ENCODE measurements at places on chromosomes 2 and 18.

GRCh38 chr18:26908906-26909305, 43.4 kb upstream of the AQP4 start:
- DNase-seq = no peak

- peak; percentile 41 for DNase-seq
Observed at GRCh38 chr18:76351961-76352581, 143.0 kb downstream of the ZNF516 start.

DNA sequence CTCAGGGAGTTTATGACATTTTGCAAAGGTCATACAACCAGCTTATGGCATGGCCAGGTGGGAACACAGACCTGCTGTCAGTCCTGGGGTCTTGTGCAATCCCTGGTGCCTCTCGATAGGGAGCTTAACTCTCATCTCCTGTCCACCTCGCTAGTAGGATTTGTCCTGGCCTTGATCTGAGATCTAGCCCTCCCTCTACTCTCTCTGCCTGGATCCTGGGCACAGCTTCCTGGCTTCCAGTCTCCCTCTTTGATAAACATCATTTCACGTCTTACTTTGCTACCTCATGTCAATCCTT, 13.8 kb downstream of the GALR1 start:
- no peak for DNase-seq

DNA sequence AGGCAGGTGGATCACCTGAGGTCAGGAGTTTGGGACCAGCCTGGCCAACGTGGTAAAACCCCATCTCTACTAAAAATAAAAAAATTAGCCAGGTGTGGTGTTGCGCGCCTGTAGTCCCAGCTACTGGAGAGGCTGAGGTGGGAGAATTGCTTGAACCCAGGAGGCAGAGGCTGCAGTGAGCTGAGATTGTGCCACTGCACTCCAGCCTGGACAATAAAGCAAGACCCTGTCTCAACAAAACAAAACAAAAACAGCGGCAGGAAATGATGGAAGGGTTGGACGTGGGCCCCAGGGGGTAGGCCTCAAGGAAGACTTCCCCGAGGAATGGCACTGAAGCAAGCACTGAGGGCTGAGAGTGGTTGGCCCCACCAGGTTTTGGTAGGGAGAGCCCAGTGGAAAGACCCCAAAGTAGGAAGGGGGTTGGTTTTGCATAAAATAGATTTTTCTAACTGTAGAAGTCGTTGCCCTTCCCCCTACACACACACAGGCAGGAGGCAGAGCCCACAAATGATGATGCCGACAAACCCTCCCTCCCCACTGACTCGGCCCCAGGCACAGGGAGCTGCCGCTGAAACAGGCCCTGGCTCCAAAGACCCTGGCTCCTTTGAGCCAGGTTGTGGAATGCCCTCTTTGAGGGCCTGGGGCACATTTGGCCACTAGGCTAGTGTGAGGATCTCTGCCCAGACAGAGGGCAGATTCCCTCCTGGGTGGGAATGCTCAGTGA, 104.8 kb downstream of the CABLES1 start:
- no peak for DNase-seq

- DNase-seq = no peak
Observed at GRCh38 chr2:56889738-56890137, 705.9 kb downstream of the CCDC85A start.

- no peak for DNase-seq
Observed at GRCh38 chr2:64792995-64793639, 139.4 kb upstream of the SERTAD2 start.

- no peak for DNase-seq
Observed at GRCh38 chr2:228657807-228658402, 476.4 kb upstream of the SPHKAP start.

GRCh38 chr2:39513641-39514094, 76.6 kb upstream of the MAP4K3 start:
- no peak for DNase-seq

DNA sequence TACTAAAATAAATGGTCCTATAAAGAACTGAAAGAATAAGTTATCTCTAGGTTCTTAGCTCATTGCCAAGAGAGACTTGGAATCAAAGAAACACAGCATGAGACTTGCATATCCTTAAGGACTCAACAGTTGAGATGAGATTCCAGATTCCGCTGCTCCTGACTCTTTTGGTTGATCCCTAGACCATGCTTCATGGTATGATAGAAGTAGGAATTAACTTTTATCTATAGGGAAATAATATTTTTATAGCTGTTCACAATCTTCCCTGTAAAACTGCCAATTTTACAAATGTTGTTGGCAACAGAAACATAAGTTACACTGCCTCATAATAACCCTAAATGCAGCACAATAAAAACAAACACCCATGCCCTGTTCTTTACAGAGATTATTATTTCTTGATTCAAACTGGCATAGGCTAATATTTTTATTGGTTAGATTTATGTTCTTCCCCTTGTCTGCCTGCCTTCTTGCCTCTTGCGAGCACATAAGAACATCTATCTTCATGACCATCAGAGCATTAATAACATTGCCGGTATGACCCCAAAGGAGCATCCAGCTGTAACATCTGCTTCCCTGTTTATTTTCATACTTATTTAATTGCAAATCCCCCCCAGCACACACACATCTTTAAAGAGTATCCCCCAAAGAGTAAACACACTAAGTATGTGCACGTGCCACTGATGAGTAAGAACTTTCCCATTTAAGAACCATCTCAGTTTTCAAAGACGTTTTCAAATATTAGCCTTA, 735.7 kb upstream of the SLC8A1 start:
- peak; percentile 3 for DNase-seq

- no peak for DNase-seq
Observed at GRCh38 chr18:59140302-59140885, 710 bp downstream of the SEC11C start.
